ENCODE measurements at places on chromosomes 13 and 19.
A peak's percentile ranks its signal among the peaks of the same experiment; 100 is the strongest.

GRCh38 chr19:6489278-6490061, 7.9 kb upstream of the DENND1C start:
- DNase-seq, result no peak

- no peak for DNase-seq
Measured at GRCh38 chr19:56403261-56403660, 871 bp upstream of the ZNF583 start.

- no peak for DNase-seq
Measured at GRCh38 chr19:16620584-16620983, 7.4 kb downstream of the MED26 start.

- DNase-seq, result no peak
Measured at GRCh38 chr19:55626350-55626749, 2.0 kb upstream of the ZNF784 start.

DNA sequence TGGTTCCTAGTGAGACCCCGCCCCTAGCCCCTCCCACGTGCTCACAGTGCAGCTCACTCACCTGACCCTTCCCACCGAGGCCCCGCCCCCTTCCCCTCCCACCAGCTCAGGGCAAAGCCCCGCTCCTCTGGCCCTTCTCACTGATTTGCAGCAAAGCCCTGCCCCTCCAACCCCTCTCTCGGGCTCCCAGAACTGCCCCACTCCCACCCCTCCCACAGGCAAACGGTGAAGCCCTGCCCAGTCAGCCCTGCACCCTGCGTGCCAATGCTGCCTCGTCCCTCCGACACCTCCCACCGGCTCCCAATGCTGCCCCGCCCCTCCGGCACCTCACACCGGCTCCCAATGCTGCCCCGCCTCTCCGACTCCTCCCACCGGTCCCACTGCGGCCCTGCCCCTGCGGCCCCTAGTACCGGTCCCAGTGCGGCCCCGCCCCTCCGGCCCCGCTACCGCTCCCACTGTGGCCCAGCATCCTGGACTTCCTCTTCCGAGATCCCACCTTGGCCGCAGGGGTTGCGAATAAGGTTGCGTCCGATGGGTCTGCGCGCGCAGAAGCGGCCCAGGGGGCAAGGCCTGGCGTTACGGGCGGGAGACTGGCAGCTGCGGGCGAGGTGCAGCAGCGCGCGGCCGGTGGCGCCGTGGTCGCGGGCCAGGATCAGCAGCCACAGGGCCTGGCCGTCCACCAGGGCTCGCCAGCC, 834 bp downstream of the FBXO27 start:
- peak; percentile 59 for DNase-seq

DNA sequence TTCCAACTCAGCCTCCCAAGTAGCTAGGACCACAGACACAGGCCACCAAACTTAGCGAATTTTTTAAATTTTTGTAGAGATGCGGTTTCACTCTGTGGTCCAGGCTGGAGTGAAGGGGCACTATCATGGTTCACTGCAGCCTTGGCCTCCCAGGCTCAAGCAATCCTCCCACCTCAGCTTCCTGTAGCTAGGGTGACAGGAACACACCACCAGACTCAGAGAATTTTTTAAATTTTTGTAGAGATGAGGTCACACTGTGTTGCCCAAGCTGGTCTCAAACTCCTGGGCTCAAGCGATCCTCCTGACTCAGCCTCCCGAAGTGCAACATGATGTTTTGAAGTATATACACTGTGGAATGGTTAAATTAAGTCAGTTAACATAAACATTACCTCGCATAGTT, 263.6 kb downstream of the OXGR1 start:
- no peak for DNase-seq

GRCh38 chr19:373391-374182, 29.0 kb upstream of the MIER2 start:
- no peak for DNase-seq

DNA sequence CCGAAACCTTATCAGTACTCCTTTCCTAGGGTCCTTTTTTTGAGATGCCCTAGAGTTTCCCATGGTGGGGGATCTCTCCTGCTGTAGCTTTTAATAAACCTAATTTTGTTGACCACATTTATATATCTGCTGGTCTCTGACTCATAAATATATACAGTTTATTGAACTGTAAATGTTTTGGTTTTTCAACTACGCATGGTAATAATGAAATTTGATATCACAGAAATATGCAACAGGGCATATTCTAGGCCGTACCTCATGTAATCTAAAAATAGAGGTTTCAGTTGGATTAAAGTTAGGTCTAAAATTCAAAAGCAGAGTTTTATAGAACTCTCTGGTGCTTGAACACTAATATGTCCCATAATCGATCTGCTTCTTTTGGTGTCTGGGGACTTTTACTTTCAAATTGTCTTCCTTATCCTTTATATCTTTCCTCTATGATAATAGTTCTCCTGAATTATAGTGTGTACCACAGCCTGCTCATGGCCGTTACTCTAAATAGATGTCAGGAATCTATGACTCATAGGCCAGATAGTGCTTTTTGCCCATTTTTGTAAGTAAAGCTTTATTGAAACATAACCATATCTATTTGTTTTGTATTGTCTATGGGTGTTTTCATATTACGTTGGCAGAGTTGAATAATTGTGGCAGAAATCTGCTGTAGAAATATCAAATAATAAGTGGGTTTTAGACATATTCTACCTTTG, 324.8 kb upstream of the PCDH9 start:
- DNase-seq, result no peak

DNA sequence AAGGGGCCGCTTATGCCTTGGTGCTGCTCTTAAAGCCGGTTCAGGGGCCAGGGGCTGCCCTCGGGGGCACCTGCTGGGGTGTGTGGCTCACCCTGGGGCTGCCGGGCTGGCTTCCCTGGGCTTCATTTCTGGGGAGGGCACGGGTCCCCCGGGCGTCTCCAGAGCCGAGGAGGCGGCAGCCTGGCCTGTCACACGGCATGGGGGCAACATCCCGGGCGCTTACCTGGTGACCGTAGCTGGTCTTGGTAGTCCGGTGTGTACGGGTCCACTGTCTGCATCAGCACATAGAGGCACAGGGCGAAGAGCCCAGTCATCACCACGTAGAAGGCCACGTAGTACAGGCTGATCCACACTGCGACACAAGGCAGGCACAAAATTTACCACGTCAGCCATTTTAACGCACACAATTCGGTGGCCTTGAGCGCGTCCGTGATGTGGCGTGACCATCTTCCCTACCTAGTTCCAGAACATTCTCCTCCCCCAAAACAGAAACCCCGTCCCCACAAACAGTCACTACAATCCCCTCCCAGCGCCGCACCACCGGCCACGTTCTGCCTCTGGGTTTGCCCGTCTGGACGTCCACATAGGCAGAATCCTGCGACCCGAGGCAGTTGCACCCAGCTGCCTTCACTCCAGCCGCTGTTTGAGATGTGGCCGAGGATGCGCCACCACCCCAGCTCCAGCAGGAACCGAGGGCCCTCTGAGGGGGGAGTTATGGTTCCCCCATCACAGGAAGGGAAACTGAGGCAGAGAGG, 3.2 kb downstream of the ATP4B start:
- no peak for DNase-seq

DNA sequence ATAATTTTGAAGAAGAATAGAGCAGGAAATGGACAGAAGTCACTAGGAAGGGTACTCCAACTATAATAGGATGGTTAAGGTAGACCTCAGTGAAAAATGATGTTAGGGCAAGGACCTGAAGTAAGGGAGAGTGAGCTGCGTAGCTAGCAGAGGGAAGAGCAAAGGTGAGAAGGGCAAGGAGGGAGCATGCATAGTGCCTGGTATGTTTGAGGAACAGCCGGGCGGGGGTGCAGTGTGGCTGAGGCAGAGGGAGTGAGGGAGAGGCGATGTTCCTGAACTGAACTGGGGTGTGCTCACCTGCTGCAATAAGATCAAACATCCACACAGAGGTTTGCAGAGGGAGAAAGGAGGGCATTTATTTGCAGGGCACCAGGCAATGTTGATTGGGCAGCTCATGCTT, 110.4 kb downstream of the DNAJC15 start:
- DNase-seq, result no peak

- DNase-seq, result no peak
Measured at GRCh38 chr13:70380809-70381208, 272.6 kb upstream of the KLHL1 start.

DNA sequence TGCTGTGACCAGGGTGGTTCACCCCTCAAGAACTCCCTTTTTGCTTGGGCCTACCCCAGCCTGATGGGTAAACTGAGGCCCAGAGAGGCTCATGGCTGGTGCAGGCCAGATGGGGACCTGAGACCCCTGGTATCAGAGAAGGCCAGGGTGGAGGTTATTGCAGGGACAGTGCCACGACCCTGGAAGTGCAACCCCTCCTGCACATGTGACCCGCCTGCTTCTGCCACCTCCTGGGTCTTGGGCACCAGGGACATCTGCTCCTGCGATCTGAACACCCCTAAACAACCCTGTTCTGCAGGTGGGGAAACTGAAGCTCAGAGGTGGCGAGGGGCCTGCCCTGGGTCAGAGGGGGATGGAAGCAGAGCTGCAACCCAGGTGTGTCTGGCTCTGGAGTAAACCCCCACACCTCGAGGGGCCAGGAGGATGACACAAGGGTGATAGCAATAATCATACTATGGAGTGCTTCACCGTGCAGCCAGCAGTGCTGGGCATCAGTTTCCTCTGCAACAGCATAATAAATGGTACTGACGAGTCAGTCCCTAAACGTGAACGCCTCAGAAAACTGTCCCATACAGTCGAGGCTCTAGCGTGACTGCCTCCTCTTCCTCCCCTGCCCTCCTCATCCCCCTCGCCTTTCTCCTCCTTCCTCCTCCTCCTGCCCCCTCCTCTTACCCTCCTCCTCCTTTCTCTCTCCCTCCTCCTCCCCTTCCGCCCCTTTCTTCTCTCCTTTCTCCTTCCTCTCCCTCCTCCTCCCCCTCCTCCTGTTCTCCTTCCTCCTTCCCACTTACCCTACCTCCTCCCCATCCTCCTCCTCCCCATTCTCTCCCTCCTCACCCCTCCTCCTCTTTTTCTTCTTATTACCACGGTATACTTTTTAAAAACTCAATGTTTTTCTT, 4.3 kb downstream of the YJEFN3 start:
- no peak for DNase-seq

GRCh38 chr19:16569609-16570320, 2.5 kb downstream of the SLC35E1 start:
- DNase-seq, result no peak

DNA sequence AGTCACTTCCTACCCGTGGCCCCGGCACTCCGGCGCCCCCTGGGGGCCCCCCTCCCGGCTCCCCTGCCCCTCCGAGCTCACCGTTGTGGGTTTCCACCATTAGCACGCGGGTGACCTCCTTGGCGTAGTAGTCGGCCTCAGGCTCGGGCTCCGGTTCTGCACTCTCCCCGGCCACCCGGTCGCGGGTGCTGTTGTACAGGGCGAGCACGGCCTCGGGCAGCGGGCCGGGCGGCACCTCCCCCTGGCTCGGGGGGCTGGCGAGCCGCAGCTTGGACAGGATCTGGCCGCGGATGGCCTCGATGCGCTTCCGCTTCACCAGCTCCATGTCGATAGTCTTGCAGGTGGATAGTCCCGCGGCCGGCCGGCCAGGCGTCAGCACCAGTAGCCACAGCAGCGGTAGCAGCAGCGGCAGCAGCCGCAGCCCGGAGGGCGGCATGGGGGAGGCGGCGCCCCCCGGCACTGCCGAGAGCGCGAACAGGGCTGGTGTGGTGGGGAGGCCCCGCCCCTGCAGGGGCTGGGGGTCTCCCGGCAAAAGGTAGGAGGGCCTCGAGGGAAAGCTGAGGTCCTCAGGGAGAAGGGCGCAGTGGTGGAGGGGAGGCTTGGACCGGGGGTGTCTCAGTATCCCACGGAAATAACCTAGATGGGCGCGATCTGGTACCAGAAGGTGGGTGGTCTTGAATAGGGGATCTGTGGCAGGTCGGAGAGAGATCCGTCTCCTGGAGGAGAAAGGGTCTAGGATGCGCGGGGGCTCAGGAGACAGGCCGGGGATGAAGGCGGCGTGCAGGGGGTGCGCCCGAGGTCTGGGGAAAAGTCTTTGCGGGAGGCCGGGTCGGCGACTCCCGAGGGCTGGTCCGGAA, 885 bp downstream of the TGFB1 start:
- DNase-seq, result no peak

GRCh38 chr13:109390391-109390790, 396.0 kb downstream of the IRS2 start:
- DNase-seq, result no peak

- DNase-seq, result no peak
Measured at GRCh38 chr13:98264877-98265276, 87.8 kb upstream of the RNF113B start.

DNA sequence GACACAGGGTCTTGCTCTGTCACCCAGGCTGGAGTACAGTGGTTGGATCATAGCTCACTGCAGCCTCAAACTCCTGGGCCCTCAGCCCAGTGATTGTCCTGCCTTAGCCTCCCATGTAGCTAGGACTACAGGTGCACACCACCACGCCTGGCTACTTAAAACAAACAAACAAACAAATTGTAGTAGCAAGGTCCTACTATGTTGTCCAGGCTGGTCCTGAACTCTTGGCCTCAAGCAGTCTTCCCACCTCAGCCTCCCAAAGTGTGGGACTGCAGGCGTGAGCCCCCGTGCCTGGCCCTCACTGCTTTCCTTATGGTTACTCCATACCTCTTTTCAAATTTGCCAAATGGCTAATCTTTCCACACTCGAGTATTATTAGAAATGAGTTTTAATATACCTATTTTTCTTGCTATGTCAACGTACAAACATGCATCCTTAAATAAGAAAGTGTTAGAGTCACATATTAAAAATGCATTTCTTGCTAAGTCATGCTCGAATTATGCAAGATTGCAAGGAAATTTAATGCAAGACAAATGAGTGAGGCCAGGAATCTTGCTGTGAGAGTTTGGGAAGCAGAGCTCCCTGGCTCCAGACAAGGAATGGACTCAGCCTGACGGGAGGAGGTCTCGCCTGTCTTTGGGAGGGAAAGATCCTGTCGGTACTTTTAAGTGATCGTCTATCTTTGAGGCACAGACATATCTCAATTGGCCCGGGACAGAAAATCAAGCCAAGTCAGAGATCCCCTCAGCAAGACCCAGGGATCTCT, 39.4 kb downstream of the RFX2 start:
- DNase-seq, result no peak

- DNase-seq, result no peak
Measured at GRCh38 chr13:39379667-39380655, 223.0 kb downstream of the LHFPL6 start.

DNA sequence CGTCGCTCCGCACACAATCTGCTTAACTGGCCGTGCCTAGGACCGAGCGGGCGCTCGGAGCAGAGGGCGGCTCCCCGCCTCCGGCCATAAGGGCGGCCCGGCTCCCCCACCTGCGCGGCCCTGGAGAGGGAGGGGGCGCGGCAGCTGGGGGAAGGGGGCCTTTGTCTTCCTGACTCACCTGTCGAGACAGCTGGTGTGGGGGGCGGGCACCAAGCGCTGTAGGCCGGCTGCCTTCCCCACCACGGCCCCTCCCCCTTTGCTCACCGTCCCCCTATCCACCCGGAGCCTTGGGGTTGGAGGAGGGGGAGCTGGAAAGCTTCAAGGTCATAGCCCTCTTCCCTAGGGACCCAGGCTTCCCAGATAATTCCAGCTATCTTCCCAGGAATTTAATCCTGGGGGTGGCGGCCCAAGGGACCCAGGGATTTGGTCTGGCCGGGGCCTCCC, 1.2 kb downstream of the VASP start:
- no peak for DNase-seq

Measured in NCI-H1417 treated with DMSO at 0.1 percent for 48 hours (cell line).